ENCODE measurements at places on chromosomes 2 and 18.

GRCh38 chr18:33201509-33201926 is 239.0 kb downstream of the CCDC178 start:
- no peak for DNase-seq

DNA sequence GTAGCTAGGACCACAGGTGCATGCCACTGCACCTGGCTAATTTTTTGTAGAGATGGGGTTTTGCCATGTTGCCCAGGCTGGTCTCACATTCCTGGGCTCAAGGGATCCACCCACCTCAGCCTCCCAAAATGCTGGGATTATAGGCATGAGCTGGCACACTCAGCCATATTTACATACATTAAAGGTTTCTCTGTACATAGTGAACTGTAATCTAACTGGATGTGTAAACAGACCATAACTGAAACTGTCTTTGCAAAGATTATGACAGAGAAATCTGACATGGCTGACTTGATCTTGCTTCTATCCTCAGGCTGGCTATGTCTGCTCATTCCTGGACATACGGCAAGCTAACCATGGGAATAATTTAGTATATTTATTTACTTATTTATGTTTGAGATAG is 139.2 kb upstream of the XPO1 start:
- no peak for DNase-seq

DNA sequence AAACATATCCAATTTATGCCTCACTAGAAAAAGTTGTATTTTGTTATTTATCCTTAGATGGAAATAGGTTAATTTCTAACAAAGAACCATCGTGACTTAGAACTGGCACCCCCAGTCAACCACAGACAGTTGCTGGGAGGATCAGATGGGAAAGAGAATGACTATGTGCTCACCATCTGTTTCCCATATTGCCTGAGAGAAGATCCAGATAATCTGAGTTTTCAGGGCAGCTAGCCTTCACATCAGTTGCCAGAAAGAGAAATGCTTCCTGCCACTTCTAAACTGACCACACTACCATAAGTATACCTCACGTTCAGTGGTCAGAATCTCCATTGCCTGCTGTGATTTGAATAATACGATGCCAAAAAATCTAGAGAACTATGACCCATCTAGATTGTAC is 28.4 kb upstream of the NEB start:
- DNase-seq: no peak

GRCh38 chr2:156625360-156626170 is 189.4 kb downstream of the GPD2 start:
- DNase-seq: no peak

DNA sequence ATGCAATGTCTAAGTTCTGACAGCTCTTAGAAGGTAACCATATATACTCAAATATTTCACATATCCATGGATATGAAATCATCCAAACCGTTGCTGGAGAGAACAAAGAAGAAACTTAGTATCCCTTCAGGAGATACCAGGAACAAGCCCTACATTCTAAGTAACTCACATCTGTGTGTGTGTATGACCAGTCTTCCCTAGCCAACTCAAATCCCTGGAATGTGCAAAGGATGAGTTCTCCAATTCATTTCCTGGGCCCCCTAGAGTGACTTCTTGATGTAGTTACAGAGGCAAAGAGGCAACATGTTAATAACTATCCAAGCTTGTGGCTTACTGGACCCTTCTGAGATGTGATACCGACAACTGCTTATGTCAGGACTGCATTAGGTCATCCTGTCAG is 20.1 kb downstream of the TPGS2 start:
- DNase-seq: no peak

DNA sequence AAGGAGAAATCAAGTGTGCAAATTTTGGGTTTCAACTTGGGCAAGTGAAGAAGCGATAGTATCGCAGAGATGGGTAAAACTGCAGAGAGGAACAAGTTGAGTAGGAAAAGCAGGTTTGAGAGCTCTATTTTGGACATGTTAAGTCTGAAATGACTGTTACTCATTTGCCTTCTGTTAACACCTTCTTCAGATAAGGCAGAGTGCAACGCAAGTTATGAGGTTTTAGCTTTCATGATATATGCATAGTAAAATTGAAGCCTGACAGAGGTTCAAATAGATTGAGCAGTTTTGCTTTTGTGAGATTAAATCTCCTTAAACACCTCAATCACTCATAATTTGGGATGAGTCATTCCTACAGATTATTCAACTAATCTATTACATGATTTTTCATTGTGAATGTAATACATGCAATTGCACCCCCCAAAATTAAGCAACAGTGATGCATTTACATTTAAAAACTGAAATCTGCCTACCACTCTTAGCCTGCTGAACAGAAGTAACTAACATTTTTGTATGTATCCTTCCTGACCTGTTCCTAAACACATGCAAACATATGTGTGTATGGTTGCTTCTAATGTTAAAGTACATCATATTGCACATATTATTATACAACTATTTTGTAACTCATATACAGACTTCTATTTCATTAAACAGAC is 575.4 kb downstream of the ARHGAP15 start:
- DNase-seq: no peak

DNA sequence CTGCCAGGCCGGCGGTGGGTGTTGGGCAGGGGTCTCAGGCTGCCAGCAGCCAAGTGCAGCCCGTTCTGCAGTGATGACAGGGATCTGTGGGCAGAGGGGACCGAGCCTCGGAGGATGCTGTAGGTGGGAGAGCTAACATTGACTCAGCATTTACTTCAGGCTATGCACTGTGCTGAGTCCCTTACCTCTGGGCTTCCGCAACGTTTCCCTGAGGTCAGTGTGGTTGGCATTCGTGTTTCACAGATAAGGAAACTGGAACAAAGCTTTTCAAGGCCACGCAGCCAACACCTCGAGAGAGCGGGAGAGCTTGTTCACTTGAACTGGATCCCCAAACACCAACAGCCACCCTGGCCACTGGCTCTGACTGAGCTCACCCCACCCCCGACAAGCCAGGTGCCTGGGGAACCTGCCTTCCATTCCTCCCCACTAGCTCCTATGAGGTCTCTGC is 839 bp upstream of the GPR148 start:
- DNase-seq: no peak

- DNase-seq: no peak
These were observed 19.8 kb downstream of the SMIM21 start for GRCh38 chr18:75407468-75408437.

DNA sequence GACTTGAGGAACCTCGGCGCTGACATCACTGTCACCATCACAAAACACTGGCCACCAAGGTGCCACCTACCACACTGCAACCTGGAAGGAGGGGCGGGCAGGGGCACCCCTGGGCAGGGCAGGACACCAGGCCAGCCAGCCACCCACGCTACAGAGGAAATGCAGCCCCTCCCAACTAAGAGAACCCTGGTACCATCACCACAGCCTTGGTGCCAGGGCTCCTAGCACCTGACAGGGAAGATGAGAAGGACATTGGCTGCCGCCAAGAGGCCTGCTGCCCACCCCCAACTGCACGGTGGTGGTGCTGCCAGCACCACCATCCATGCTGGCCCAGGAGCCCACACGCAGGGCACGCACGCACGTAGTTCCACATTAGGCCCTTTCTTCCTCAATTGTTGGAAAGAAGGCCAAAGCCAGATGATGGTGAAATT is 88.7 kb downstream of the HDAC4 start:
- DNase-seq: no peak

GRCh38 chr18:45231617-45232016 is 383.7 kb upstream of the SLC14A2 start:
- no peak for DNase-seq

DNA sequence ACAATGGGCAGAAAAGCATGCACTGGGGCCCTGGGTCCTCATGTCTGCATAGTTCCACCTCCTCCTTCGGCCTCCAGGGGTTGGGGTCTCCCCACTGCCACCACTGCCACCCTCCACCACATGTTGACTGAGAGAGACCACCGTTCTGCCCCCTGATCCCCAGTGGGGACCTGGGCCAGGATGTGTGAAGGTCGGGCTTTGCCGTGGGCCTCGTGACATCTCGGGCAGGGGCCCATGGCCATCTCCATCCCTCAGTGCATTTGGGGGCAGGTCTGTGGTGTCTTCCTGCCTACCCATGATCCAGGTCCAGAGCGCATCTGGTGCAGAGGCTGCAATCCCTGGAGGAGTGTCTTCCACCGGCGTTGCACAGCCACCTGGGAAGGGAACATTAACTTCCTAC is 166.8 kb upstream of the POU3F3 start:
- DNase-seq: no peak

DNA sequence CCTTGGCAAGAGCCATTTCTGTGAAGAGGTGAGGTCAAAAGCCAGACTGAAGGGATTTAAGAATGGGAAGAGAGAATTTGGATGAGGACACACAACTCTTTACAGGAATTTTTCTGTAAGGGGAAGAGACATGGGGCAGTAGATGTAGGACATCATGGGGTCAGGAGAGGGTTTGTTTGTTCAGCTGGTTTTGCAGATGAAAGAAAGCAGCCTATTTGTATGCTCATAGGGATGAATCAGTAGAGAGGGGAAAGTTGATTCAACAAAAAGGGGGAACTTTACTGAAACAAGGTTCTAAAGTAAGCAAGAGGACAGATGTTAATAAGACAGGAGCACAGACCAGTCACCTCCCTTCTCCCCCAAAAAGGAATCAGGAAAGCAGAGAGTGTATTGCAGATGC is 11.2 kb downstream of the SCG2 start:
- DNase-seq: no peak

DNA sequence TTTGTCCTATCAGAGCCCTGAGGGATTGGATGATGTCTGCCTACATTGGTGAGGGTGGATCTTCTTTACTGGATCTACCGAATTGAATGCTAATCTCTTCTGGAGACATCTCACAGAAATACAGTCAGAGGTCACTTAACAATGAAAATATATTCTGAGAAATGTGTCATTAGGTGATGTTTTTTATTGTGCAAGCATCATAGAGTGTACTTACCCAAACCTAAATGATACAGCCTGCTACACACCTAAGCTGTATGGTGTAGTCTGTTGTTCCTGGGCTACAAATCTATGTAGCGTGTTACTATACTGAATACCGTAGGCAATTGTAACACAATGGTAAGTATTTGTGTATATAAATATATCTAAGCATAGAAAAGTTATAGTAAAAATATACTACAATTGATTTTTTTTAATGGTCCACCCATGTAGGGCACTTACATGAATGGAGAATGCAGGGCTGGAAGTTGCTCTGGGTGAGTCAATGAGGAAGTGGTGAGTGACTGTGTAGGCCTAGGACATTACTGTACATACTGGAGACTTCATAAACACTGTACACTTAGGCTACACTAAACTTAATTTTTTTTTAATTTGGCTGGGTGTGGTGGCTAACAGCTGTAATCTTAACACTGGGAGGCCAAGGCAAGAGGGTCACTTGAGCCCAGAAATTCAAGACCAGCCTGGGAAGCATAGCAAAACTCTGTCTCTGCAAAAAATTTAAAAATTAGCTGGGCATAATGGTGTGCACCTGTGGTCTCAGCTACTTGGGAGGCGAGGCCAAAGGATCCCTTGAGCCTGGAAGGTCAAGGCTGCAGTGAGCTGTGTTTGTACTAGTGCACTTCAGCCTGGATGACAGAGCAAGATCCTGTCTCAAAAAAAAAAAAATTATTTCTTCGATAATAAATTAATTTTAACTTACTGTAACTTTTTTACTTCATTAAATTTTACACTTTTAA is 226.3 kb upstream of the UBE2E3 start:
- DNase-seq: no peak

DNA sequence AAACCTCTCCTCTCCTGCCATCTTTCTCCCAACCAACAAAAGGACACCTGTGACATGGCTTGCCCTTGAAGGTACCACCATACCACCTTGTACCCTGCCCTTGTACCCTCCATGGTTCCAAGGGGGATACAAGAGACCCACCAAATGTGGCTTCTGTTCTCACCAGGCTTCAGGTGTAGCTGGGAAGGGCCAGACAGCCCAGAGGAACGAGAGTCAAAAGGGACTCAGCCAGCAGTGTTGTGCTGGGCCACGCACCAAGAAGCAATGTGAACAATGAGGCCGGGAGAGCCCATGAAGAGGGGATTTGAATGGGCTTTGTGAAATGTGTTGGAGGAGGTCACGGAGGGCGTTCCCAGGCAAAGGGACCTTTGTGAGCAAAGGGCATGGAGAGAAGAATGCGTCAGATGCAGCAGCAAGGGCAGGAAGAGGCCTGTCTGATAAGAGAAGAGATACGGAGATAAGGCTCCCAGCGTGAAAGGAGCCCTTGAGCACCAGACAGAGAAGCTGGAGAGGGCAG is 48.6 kb downstream of the PLB1 start:
- peak; percentile 78 for DNase-seq

- no peak for DNase-seq
These were observed 67.3 kb downstream of the ITGB6 start for GRCh38 chr2:160132761-160133160.

DNA sequence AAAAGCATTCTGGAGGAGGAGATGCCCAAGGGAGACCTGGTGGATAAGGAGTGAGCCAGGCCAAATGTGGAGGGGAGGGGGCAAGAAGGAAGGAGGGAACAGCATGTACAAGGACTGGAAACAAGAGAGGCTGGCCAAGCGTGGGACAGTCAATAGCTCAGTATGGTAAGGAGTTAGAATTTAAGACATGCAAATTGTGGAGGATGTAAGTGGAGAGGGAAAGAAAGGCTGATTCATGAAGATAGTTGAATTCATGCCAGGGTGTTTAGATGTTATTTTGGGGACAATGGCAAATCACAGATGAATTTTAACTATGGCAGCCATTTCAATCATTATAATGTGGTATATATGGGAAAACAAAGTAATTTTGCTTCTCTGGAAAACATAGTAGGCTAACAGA is 462.3 kb downstream of the MEIS1 start:
- DNase-seq: no peak

- no peak for DNase-seq
These were observed 208.2 kb downstream of the SPP2 start for GRCh38 chr2:234258562-234259141.

DNA sequence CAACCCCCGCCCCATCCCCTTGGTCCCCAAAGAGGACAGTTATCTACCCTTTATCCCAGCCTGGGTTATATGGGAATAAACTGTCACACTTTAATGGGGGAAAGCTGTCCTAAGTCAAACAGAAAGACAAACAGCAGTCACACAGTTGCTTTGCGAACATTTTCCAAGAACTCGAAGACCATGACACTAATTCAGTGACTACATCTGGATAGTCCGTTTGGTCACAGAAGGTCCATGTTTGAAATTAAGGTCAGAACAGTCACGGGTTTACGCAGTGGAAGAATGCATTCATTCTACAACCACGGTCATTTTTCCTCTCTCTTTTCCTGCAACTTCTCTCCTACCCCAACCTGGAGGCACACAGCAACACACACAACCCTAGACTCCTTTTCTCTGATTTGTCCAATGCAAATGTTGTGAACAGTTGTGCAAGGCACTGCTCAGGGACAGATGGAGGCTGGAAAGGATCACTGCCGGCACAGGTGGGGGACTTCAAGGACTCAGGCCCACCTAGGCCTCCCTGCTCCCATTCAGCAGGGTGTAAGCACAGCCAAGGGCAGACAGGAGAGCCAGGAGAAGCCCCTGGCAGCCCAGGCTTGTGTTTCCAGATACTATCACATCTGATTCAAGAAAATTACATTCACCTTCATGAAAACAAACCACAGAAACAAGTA is 39.9 kb downstream of the ZNF516 start:
- DNase-seq: no peak

Measured in Peyer's patch (tissue), 4 donors.